Kidney (tissue), 22 donors: ENCODE measurements at places on chromosomes 4 and X. TPM values are rescaled to one million over a fixed set of nuclear protein-coding genes. Genes with fewer than 3 reads are reported as not detected.

- H3K4me1 ChIP-seq, result no peaks in the 10 kb centered on the region
- H3K27me3 ChIP-seq, result no peaks in the 10 kb centered on the region
- no peak for DNase-seq
- H3K36me3 ChIP-seq, result no peaks in the 10 kb centered on the region
Measured at GRCh38 chr4:95265814-95266740, 282.7 kb downstream of the UNC5C start.

DNA sequence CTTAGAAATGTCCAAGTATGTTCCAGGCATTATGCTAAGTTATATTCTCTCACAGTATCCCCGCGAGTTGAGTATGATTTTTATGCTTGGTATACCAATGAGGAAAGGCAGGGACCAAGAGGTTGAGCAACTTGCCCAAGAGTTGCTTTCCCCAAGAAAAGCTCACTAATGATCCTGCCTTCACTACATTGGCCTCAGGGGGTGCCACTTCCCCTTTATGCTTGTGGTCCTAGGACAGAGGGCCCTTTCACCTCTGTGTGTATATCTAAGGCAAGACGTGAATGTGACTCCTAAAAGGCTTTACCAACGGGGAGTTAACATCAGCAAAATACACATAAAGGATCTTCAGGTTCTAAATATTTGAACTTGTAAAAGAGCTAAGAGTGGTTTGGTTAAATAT is 164.4 kb upstream of the CPEB2 start:
- H3K27ac ChIP-seq, result no peak overlapping the region
- no peaks in the 10 kb centered on the region for H3K36me3 ChIP-seq
- H3K4me1 ChIP-seq, result no peaks in the 10 kb centered on the region
- H3K4me3 ChIP-seq, result no peak overlapping the region

DNA sequence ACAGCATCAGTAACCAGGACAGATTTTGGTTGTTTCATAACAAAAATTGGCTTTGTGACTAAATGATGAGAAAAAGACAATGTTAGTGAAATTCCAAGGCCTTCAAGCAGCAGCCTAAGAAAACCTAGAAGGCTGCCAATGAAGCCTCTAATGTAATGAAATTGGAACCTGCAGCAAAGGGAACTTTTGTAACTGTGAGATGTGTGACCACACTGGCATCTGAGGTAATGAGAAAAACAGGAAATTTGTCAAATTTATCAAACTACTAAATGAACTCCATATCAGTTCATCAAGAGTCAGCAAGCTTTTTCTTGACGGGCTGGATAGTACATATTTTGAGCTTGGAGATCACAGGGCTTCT is 30.4 kb upstream of the EMCN start:
- H3K27me3 ChIP-seq, result no peaks in the 10 kb centered on the region
- H3K27ac ChIP-seq, result no peak overlapping the region
- no peak for DNase-seq
- no peaks in the 10 kb centered on the region for H3K4me1 ChIP-seq

DNA sequence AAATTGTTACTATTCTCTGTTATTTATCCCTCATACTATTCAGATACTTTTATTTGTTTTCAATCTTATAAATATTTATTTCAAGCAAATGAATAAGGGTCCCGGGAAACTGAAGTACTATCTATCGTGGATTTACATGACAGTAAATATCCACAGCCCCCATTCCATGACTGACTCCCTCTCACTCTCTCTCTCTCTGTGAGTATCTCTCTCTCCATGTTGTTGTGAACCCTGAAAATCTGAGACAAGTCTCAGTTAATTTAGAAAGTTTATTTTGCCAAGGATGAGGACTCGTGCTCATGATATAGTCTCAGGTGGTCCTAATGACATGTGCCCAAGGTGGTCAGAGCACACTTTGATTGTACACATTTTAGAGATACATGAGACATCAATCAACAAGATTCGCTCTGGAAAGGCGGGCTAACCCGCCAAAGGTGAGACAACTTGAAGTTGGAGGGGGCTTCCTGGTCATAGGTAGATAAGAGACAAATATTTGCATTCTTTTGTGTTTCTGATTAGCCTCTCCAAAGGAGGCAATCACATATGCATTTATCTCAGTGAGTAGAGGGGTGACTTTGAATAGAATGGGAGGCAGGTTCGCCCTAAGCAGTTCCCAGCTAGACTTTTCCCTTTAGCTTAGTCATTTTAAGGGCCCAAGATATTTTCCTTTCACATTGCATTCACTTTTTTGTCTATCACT is 986.4 kb downstream of the NLGN4X start:
- no peak overlapping the region for H3K27ac ChIP-seq
- no peaks in the 10 kb centered on the region for H3K27me3 ChIP-seq
- no peaks in the 10 kb centered on the region for H3K4me1 ChIP-seq
- H3K36me3 ChIP-seq, result no peaks in the 10 kb centered on the region
- no peak overlapping the region for H3K4me3 ChIP-seq

GRCh38 chr4:30968926-30969325 is 248.8 kb downstream of the PCDH7 start:
- H3K4me3 ChIP-seq, result no peak overlapping the region
- no peaks in the 10 kb centered on the region for H3K36me3 ChIP-seq
- no peaks in the 10 kb centered on the region for H3K4me1 ChIP-seq
- H3K27me3 ChIP-seq, result no peaks in the 10 kb centered on the region
- DNase-seq, result no peak

DNA sequence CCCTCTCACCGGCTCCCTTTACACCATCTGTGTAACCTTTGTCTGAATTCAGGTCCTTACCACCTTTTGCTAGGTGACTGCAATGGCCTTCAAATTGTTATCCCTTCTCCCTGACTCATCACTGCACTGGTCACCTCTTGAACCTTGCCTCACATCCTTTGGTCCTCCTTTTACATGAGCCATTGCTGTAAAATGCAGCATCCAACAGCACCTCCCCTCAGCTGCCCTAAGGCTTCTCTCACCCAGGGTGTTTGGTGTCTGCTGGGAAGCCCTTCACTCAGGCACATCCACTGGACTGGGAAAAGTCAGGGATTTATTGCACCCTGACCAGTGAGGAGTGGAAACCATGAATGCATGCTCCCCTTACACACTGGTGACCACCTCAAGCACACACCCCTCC is 192.5 kb upstream of the GATB start:
- no peak for DNase-seq
- no peaks in the 10 kb centered on the region for H3K27me3 ChIP-seq
- H3K4me1 ChIP-seq, result no peaks in the 10 kb centered on the region
- H3K4me3 ChIP-seq, result no peak overlapping the region
- no peak overlapping the region for H3K27ac ChIP-seq
- H3K36me3 ChIP-seq, result no peaks in the 10 kb centered on the region

- H3K27me3 ChIP-seq, result peaks cover 4% of the 10 kb centered on the region
- H3K4me1 ChIP-seq, result no peaks in the 10 kb centered on the region
- DNase-seq, result peak; percentile 15
Measured at GRCh38 chrX:139204571-139204897, 326.0 kb upstream of the F9 start.

DNA sequence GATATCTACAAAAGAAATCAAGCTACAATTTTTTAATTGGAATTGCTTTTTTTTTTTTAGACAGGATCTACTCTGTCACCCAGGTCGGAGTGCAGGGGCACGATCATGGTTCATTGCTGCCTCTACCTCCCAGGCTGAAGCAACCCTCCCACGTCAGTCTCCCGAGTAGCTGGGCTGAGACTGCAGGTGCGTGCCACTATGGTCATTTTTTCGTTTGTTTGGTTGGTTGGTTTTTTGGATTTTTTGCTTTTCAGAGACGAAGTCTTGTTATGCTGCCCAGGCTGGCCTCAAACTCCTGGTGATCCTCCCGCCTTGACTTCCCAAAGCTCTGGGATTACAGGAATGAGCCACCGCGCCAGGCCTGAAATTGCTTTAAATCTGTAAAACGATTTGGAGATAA is 15.6 kb downstream of the RGN start:
- H3K4me3 ChIP-seq, result no peak overlapping the region
- DNase-seq, result no peak
- peaks cover 2% of the 10 kb centered on the region for H3K27me3 ChIP-seq
- no peak overlapping the region for H3K27ac ChIP-seq

- no peak overlapping the region for H3K4me3 ChIP-seq
- DNase-seq, result no peak
- no peak overlapping the region for H3K27ac ChIP-seq
- H3K27me3 ChIP-seq, result no peaks in the 10 kb centered on the region
- H3K36me3 ChIP-seq, result no peaks in the 10 kb centered on the region
- no peaks in the 10 kb centered on the region for H3K4me1 ChIP-seq
Measured at GRCh38 chr4:163833669-163834068, 339.2 kb downstream of the TMA16 start.

GRCh38 chr4:47101453-47101852 is 70.1 kb downstream of the GABRB1 start:
- no peaks in the 10 kb centered on the region for H3K4me1 ChIP-seq
- H3K4me3 ChIP-seq, result no peak overlapping the region
- no peak overlapping the region for H3K27ac ChIP-seq
- no peaks in the 10 kb centered on the region for H3K27me3 ChIP-seq
- no peak for DNase-seq

GRCh38 chr4:54041933-54042332 is 22.5 kb downstream of the CHIC2 start:
- H3K27ac ChIP-seq, result no peak overlapping the region
- no peaks in the 10 kb centered on the region for H3K4me1 ChIP-seq
- DNase-seq, result no peak
- H3K27me3 ChIP-seq, result no peaks in the 10 kb centered on the region
- no peaks in the 10 kb centered on the region for H3K36me3 ChIP-seq

- H3K27ac ChIP-seq, result no peak overlapping the region
- no peak overlapping the region for H3K4me3 ChIP-seq
- H3K36me3 ChIP-seq, result no peaks in the 10 kb centered on the region
- peak; percentile 16 for DNase-seq
Measured at GRCh38 chr4:26058537-26058936, 144.5 kb downstream of the SMIM20 start.

DNA sequence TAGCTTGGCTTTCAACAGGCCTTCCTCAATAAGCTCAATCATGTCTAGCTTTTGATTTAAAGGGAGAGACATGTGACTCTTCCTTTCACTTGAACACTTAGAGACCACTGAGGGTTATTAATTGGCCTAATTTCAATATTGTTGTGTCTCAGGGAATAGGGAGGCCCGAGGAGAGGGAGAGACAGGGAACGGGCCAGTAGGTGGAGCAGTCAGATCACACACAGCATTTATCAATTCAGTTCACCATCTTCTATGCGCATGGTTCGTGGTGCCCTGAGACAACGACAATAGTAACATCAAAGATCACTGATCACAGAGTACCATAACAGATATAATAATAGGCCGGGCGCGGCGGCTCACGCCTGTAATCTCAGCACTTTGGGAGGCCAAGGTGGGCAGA is 17.8 kb downstream of the ZNF81 start:
- no peaks in the 10 kb centered on the region for H3K4me1 ChIP-seq
- H3K4me3 ChIP-seq, result no peak overlapping the region
- no peak for DNase-seq
- H3K27me3 ChIP-seq, result no peaks in the 10 kb centered on the region

GRCh38 chr4:169263791-169264392 is 6.9 kb downstream of the SH3RF1 start:
- H3K27me3 ChIP-seq, result no peaks in the 10 kb centered on the region
- DNase-seq, result no peak
- peaks cover 7% of the 10 kb centered on the region for H3K36me3 ChIP-seq
- peak overlapping the region; percentile 2 for H3K4me3 ChIP-seq

- no peak for DNase-seq
- H3K4me3 ChIP-seq, result no peak overlapping the region
- H3K4me1 ChIP-seq, result no peaks in the 10 kb centered on the region
Measured at GRCh38 chr4:61549336-61549735, 349.2 kb downstream of the ADGRL3 start.

DNA sequence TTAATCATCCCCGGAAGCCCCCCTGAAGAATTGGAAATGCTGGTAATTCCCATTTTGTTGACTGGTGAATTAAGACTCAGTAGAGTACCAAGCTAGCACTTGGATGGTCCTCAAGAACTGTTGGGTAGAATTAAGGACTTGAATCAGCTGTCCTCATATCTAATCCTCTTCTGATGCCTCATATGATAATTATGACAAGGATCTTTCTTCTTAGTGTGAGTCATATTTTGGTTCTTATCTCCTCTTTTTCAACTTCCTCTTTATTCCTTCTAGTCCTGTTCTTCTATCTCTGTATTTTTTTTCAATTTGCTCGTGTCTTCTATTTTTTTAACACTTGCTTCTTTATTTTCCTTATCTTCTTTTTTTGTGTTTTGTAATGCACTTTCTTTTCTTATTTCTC is 206.3 kb upstream of the ANXA3 start:
- no peaks in the 10 kb centered on the region for H3K27me3 ChIP-seq
- H3K4me3 ChIP-seq, result no peak overlapping the region
- no peak overlapping the region for H3K27ac ChIP-seq
- H3K4me1 ChIP-seq, result no peaks in the 10 kb centered on the region

DNA sequence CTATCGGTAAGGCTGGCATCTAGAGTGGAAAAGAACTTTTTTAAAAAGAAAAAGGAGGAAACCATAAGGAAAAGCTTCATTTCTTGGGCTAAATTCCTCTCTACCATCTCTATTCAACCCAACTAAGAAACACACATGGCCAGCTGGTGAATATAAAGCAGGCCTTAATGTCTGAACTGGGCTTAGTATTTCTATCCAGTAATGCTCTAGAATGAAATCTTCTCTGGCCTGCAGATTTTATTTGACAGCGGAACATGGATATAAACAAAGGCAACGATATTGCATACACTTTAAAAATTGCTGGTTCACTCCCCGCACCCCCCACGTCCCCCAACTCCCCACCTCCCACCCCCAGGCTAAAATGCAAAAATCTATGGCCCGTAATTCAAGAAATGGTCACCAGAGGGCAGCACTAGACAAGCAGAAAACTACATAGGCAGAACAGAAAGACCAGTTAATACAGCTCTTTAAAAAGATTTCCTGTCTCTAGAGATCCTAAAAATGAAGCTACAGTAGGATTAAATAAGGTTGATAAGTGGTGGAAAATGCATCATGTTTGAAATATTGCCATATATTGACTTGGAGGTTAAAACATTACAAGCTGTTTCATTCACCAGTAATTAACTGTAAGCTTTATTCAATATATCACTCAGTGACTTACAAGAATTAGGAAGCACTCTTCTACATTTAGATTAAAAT is 155.2 kb upstream of the GALNT7 start:
- H3K27me3 ChIP-seq, result no peaks in the 10 kb centered on the region
- no peak overlapping the region for H3K4me3 ChIP-seq
- no peaks in the 10 kb centered on the region for H3K4me1 ChIP-seq

GRCh38 chr4:180314972-180315371 is 1928.2 kb upstream of the TENM3 start:
- no peak overlapping the region for H3K27ac ChIP-seq
- no peaks in the 10 kb centered on the region for H3K36me3 ChIP-seq
- no peak for DNase-seq

GRCh38 chrX:130079824-130080406 is 30.4 kb downstream of the ELF4 start:
- peaks cover 4% of the 10 kb centered on the region for H3K4me1 ChIP-seq
- DNase-seq, result no peak
- no peaks in the 10 kb centered on the region for H3K27me3 ChIP-seq
- H3K36me3 ChIP-seq, result no peaks in the 10 kb centered on the region
- no peak overlapping the region for H3K4me3 ChIP-seq

Gene RGS12
- total RNA-seq, result 35.5 TPM

Gene PCYT1B
- total RNA-seq, result 0.13 TPM

Gene DUSP9
- total RNA-seq, result 4.7 TPM

Gene MUC7
- not detected for total RNA-seq

Gene TADA2B
- total RNA-seq, result 30.5 TPM

Gene SLC6A14
- total RNA-seq, result not detected

Gene RPA4
- 0.57 TPM for total RNA-seq

Gene KIT
- total RNA-seq, result 38.1 TPM
